ENCODE measurements at places on chromosomes 6 and 20.

GRCh38 chr20:16158090-16158975 is 414.9 kb downstream of the KIF16B start:
- no peak for DNase-seq

DNA sequence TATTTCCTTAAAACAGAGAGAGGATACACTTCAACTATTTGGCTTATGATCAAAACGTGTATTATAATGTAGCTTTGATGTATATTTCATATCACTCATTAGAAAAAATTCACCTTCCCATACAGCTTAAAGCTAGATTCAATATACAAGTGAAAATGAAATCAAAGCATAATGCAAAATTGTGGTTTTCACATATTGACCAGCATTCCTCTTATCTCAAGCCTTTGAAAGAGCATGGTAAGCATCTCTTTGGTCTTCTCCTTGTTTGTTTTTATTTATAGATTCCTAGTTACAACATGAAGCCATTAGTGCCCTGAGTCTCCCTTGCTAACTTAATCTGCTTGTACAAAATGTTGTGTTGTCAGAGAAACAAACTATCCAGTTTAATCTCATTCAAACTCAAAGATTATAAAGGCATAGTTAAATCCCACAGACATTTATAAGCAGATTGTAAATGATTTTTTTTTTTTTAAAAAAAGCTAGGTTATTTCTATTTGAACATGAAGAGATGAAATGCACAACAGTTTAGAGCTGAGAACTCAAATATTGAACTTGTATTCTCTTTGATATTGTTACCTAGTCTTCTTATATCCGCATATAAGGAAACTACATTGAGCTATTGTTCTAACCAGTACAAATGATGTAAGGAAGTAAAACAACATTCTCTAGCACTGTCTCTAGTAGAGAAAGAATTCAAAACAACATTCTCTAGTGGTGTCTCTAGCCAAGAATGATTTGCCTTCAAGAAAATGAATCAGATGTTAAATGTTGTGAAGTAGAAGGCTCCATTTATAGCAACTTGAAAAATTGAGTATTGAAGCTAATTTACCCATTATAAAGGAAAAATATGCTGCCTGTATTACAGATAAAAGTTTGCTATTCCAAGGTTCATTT is 31.2 kb upstream of the SMIM28 start:
- DNase-seq: no peak

DNA sequence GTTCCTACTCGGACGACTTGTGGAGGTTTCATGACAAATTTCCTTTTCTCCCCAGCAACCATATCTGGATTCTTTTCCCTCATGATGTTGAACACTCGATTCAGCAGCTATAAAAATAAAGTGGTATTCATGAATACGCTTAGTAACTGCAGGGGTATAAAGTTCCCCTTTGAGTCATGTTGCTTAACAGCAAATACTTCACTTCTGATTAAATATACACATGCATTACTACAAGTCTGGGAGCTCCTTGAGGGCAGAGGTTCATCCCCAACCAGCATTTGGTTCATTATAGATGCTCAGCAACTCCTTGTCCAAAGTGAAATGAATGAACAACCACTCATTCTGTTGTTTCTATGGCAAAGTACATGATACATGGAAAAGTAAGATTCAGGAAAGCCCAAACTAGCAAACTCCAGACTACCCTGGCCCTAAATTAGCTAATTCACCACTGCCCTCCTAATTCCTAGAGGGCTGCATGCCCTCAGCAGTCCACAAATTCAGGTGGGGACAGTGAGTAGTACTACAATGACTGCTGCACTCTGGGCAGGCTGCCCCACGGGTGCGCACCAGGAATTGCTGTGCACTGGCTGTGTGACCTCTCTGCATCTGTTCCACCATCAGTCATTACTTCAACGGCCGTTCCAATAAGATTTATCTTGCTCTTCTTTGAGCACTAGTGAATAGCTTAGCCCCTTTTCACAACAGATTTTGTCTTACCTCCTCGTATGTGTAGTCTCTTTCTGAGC is 15.2 kb downstream of the EIF2S2 start:
- DNase-seq: no peak

GRCh38 chr6:31115941-31116560 is 1.5 kb downstream of the PSORS1C1 start:
- DNase-seq: no peak

DNA sequence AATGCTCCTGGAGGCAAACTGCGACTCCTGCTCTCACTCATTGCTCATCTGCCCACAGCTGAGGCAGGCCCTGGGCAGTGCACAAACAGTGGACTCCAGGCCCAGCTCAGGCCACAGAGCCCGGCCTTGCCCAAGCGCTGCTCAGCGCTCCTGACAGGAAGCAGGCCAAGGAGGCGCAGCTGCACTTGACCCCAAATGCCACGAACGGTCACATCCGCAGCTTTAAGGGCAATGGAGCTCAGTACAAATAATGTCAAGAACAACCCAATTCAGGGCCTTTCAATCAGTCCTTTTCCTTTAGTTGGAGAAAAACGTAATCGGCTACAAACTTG is 33.8 kb downstream of the RRBP1 start:
- no peak for DNase-seq

GRCh38 chr6:157929076-157929475 is 52.6 kb upstream of the SYNJ2 start:
- no peak for DNase-seq

GRCh38 chr20:4830696-4831095 is 109.0 kb downstream of the PRND start:
- no peak for DNase-seq

- no peak for DNase-seq
These were observed 33.3 kb upstream of the SYNDIG1 start for GRCh38 chr20:24436160-24436559.

DNA sequence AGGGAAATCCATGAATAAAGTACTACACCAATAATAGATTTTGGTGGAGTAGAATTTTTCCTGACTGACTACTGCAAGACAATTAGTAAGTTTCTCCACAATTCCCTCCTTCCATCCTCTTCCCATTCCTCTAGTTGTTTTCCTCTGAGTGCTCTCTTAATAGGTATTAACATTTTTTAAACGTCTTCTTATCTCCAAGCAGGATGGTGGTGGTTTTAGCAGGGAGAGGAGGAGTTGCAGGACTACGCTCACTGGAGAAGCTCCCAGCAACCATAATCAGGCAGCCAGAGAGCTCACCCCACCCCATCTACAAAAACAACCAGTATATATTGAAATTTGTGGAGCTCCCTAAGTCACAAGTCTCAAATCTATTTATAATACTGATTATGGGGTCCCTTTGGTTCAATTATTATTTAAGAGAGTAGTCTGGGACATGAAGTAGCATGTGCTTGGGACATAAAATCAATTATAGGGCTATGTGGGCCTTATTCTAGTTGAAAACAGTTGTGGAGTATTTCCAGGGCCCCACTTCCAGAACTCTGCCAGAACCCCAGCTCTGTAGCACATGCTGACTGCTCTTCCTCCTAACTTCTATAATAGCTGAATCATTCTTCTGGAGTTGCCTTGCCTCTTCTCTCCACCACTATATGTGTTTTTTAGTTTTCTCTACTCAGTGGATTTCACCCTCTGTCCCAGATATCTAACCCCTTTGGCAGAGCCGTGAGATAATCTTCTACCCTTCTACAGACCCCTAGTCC is 49.8 kb downstream of the MYB start:
- DNase-seq: no peak

- DNase-seq: no peak
These were observed 55.8 kb upstream of the SMOC2 start for GRCh38 chr6:168385037-168385759.

GRCh38 chr20:36415475-36416002 is 109.4 kb downstream of the DLGAP4 start:
- no peak for DNase-seq

DNA sequence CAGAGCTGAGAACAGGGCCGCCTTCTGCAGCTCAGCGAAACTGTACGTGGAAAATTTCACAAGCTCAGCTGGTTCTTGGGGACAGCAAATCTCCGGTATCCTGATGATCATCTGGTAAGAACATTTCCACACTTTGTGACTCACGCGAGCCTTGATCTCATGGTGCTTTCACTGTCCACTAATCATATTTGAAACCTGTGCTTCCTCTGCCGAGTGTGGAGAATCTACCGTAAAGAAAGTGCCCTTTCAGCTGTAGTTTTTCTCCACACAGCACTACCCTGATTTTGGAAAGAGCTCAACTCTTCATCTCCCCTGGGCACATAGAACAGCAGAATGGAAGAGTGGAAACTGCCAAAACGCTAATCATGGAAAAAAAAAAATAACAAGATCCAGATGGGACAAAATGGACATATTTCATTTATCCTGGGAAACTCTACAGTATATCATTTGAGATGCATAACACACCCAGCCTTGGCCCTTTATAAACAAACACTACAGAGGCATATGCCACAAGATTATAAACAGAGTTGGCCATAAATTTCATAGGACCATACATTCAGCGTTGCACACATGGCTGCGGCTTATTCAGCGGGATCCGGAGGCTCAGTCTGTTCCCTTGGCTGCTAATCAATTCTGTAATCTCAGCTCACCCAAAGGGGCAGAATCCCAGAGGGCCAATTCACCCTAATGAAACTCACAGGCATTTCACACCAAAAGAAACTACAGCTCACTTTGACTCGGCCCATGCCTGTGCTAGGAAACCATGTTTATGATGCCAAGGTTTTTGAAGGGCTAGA is 434.5 kb downstream of the HDGFL1 start:
- DNase-seq: peak; percentile 72

DNA sequence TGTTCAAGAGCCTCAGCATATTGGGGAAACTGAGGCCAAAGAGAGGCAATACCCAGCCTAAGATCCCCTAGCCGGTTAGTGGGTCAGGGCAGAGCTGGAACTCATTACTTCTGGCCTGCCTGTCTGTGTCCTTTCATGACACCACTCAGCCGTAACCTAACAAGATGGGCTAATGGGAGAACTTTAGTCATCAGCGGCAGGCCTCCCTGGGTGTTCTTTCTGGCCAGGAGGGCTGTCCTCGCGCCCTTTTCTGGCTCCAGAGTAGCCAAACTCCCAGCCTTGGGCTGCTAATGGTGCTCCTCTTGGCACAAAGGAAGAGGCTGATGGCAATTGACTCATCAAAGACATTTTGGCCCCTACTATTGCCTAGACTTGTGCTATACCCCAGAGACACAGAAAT is 76.6 kb downstream of the NCR2 start:
- no peak for DNase-seq

GRCh38 chr6:9563568-9563967 is 851.3 kb downstream of the TFAP2A start:
- no peak for DNase-seq

- no peak for DNase-seq
These were observed 2.0 kb downstream of the BLTP3A start for GRCh38 chr6:34793877-34794276.

- no peak for DNase-seq
These were observed 44.9 kb upstream of the DUSP22 start for GRCh38 chr6:247351-247750.

DNA sequence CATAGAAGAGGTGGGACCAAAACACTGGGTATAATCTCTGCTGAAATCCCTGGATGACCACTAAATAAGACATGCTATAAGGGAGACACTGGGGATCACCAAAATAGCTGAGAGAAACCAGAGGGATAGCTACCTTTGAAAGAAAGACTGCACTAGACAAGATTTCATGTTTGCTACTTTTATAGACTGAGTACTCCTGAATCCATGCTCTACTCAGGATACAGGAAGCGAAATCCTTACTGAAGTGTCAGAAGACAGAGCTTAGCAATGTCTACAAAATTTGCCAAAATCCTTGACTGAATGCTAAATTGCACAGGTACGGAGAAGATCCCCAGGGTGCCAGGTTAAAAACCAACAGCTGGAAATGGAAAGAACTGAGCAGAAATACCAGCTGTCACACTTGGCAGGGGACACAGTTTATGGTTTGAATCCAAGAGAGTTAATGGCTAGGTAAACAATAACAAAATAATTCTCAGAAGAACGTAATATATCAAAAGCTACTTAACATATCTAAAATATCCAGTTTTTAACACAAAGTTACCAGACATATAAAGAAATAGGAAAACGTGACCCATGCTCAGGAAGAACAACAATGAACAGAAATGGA is 125.4 kb downstream of the MAN1A1 start:
- no peak for DNase-seq

DNA sequence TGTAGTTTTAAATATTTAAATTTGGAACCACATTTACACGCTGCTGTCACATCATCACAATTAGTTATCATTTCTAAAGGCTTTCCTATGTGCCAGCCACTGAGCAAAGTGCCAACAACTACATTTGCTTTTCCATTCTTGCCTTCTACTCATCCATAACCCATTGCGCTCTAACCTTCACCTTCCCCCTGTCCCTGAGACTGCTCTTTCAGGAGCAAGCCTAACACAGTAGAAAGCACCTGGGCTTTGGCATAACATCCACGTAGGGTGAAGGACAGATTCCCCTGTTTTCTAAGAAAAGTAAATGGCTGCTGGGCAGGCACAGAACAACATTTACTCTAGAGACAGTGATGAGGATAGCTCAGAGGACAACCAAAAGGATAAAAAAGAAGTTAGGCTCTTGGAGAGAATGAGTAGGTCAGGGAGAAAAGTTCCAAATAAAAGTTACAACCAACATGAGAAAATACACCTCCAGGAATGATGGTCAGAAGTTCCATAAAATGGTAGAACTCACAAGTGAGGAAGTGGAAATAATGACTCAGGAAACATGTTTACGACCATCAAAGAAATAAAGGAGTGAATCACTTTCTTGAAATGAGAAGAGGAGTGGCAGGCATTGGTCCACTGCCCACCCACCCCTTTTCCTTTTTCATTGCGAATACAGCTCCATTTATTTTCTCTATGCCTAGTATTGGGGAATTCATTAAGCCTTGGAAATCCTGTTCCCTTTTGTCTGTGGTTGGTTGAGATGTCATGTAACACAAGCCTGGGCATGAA is 77.2 kb downstream of the PFDN4 start:
- no peak for DNase-seq

DNA sequence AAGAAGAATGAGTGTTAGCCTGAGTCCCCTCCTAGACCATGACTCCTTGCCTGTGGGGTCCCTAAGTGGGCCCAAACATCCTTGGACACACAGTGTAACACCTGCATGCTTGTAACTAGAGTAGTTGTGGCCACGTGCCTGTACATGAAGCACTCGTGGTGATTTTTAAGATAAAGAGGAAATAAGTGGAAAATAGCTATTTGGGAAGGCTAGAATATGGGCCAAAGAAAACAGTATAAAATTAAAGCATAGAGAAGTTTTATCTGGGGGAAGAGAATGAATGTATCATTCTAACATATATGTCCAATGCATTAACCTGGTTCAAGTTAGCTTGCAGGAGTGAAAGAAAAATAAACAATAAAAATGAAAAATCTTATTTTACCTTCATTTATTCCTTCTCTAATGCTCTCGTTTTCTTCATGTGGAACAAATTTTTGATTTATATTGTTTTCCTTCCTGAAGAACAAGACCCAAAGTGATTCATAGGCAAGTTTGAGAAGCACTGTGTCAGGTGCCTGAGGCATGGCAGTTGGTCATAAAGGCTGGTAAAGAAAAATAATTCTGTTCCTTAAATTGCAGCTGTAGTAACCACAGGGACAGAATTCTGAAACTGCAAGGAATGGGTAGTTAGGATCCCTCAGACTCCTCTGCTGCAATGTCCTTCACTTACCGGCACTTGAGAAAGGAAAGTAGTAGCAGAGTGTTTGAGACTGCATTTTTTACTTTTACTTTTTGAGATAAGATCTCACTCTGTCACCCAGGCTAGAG is 8.5 kb upstream of the CST3 start:
- no peak for DNase-seq

- no peak for DNase-seq
These were observed 353.3 kb upstream of the ARID1B start for GRCh38 chr6:156423829-156424228.

All from femur (tissue), 1 donor.